Central memory CD8-positive, alpha-beta T cell (primary cell): ENCODE measurements at places on chromosomes 1 and 21.

- H3K36me3 ChIP-seq, result peaks cover 5% of the 10 kb centered on the region
- no peaks in the 10 kb centered on the region for H3K4me1 ChIP-seq
- no peak overlapping the region for H3K4me3 ChIP-seq
- no peak for DNase-seq
- H3K27me3 ChIP-seq, result peaks cover 9% of the 10 kb centered on the region
These were observed 6.1 kb downstream of the PFKFB2 start for GRCh38 chr1:207058878-207059867.

- no peak for DNase-seq
- H3K27ac ChIP-seq, result no peak overlapping the region
- no peaks in the 10 kb centered on the region for H3K36me3 ChIP-seq
These were observed 172.0 kb upstream of the KIAA0040 start for GRCh38 chr1:175364424-175365076.

- peak; percentile 36 for DNase-seq
- H3K4me3 ChIP-seq, result peak overlapping the region; percentile 85
- H3K27ac ChIP-seq, result peak overlapping the region; percentile 94
- H3K27me3 ChIP-seq, result no peaks in the 10 kb centered on the region
These were observed 711 bp downstream of the GADD45A start for GRCh38 chr1:67685558-67686266.

DNA sequence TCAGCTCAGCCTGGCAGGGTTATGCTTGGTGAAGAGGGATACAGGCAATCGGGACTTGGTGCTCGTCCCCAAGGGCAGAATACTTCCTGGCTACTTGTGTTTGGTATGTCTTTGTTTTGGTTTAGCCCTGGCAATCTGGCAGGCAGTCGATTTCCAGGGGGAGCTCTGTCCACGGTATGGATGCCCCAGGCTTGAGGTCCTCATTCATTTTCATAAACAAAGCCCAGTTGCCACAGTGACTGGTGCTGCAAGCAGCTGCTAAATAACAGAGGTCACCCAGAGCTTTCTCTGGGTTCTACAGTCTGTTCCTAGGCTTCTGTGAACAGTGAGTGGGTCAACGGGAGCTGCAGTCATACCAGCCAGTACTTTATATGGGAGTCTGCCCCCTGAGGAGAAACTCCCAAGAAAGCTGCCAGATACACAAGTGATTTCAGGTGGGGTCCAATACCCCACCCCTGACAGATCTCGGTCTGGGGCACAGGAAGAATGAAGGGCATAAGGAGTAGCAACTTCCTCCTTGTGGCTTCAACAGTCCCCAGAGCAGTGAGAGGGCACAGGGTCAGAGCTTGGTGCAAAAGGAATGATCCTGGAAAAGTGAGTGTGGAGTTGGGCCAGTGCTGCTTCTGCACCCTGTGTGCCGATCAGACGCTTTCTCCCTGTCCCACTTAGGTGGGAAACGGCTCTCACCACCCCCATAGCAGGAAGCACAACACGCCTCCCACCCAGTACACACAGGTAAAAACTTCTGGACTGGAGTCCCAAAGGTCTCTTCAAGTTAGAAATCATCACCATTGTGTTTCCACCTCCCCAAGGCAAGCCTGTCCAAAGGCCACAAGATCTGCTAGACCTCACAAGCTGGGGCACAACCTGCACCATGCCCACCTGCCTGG, 55.5 kb downstream of the TGFBR3 start:
- H3K27ac ChIP-seq, result peak overlapping the region; percentile 53
- H3K27me3 ChIP-seq, result no peaks in the 10 kb centered on the region
- peaks cover 8% of the 10 kb centered on the region for H3K36me3 ChIP-seq
- peaks cover 68% of the 10 kb centered on the region for H3K4me1 ChIP-seq
- DNase-seq, result no peak

DNA sequence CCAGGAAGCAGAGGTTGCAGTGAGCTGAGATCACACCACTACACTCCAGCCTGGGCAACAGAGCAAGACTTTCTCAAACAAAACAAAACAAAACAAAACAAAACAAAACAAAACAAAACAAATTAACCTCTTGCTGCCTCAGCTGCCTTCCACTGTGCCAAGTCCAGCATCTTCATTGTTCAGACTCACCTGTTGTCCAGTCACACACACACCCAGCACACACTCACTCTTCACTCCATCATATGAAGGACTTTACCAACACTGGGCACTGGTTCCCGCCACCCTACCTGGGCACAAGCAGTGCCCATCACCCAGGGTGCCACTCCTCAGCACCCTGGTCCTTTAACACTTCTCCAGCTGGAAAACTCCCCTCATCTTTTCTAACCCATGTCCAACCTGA, 14.6 kb downstream of the PYCR2 start:
- DNase-seq, result no peak
- no peaks in the 10 kb centered on the region for H3K27me3 ChIP-seq
- H3K4me3 ChIP-seq, result no peak overlapping the region
- no peak overlapping the region for H3K27ac ChIP-seq
- H3K36me3 ChIP-seq, result peaks cover 2% of the 10 kb centered on the region
